ENCODE measurements at places on chromosomes 5 and 9.

DNA sequence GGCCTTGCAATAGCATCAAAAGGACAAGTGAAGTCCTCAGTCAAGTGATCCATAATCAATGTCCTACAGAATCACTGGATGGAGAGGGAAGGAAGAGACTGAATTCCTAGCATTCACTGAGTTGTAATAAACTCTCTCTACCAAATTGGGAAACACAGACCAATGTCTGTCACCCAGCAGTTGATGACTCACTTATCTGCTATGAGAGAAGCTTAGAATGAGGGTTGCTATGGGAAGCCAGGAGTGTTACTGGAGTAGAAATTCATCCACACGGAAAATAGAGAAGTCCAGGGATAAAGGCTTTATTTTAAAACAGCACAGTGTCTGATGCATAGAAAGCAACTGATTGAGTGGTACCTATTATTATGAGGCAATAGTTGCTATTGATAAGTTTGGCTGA is 407.4 kb downstream of the BRINP1 start:
- DNase-seq, result no peak

GRCh38 chr9:127444283-127444920 is 6.8 kb downstream of the RPL12 start:
- DNase-seq, result no peak

DNA sequence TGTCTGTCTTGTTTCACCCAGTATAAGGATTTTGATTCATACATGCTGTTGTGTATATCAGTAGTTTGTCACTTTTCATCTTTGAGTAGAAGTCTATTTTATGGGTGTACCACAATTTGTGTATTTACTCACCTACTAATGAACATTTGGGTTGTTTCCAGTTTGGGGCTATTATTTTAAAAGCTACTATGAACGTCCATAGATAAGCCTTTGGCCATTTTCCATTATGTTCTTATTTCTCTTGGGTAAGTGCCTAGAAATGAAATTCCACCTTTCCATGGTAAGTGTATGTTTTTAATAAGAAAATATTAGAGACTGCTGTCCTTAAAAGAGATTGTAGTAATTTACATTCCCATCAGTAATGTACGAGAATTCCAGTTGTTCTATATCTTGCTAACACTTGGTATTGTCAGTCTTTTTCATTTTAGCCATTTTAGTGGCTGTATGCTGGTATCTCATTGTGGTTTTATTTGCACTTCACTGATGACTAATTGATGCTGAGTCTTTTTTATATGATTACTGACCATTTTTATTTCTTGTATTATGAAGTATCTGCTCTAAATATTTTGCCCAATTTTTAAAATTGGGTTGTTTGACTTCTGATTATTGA is 17.9 kb upstream of the PDE8B start:
- DNase-seq, result peak; percentile 56

DNA sequence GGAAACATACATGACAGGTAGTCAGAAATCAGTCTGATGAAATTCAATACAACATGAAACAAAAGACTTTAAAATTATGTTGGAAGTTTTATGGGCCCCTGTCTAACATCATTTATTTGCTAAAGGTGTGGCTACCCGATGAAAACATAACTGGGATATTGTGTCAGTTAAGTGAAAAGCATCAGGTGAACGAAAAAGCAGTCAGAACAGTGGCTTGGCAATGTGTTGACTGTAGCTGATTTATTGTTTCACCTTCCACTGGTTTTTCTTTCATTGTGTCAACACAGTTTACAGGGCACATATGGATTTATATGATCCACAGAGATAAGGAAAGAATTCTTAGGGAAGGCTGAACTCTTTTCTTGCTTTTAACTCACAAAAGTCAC is 429.6 kb upstream of the ZNF608 start:
- no peak for DNase-seq

Data from lung microvascular endothelial cell (primary cell).